HepG2 (cell line): ENCODE measurements at places on chromosomes 5 and 9. TPM values are rescaled to one million over a fixed set of nuclear protein-coding genes. Genes with fewer than 3 reads are reported as not detected.

The ENTPD2 gene
- 0.87 and 0.95 TPM in 2 replicates for total RNA-seq

The PCDHB10 gene
- not detected in 2 replicates for total RNA-seq

GRCh38 chr5:137994556-137994955 lies 38.3 kb downstream of the FAM13B start:
- no peak overlapping the region for H3K27ac ChIP-seq
- H3K27me3 ChIP-seq: no peaks in the 10 kb centered on the region
- H3K36me3 ChIP-seq: peaks cover 2% of the 10 kb centered on the region

- no peak overlapping the region for H3K4me3 ChIP-seq
- no peaks in the 10 kb centered on the region for H3K4me1 ChIP-seq
- no peak for DNase-seq
- no peaks in the 10 kb centered on the region for H3K27me3 ChIP-seq
- H3K27ac ChIP-seq: no peak overlapping the region
These were observed 45.5 kb upstream of the CDC42SE2 start for GRCh38 chr5:131218392-131218791.

- H3K27me3 ChIP-seq: no peaks in the 10 kb centered on the region
- H3K4me3 ChIP-seq: no peak overlapping the region
- no peaks in the 10 kb centered on the region for H3K4me1 ChIP-seq
These were observed 23.4 kb downstream of the CDK20 start for GRCh38 chr9:87950765-87951488.

The MOB3B gene
- 0.03 and 0.09 TPM in 2 replicates for total RNA-seq
